ENCODE measurements at places on chromosomes 4 and X.

GRCh38 chr4:44146516-44146915 is 302.1 kb downstream of the KCTD8 start:
- no peak for DNase-seq

GRCh38 chrX:68163441-68163840 is 269.9 kb downstream of the OPHN1 start:
- DNase-seq, result peak; percentile 10

DNA sequence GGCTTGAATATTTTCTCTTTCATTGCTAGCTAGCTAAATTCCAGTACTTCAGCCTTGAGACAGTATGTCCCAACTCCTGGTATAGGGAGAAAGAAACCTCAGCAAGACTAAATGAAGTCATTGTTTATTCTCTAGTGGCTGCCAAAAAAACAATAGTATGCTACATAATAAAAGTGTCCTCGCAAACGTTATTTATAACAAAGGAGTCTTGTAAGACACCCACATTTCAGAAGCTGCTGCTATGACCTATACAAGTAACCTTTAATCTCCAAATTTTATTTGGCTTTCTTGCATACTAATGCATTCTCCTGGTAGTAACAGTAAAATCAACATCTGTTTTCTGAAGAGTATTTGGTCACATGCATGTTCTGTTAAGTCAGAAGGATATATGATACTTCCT is 28.8 kb downstream of the NEK1 start:
- DNase-seq, result no peak

DNA sequence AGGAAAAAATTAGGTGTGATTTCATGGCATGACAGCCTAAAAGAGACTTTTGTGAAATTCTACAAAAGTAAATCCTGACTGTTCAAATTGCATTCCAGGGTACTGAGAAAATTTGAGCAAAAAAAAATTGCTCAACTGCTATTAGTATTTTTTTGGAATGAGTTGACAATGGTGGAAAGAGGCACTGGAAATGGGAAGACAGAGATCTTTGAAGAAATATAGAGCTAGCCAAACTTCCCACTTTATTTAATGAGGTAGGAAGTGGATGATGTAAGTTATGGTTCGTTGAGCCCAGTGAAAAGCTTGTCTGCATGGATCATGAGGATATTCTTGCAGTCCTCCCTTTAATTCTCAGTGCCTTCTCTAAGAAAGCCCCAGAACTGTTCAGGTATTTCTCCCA is 183.8 kb downstream of the PTTG2 start:
- no peak for DNase-seq

DNA sequence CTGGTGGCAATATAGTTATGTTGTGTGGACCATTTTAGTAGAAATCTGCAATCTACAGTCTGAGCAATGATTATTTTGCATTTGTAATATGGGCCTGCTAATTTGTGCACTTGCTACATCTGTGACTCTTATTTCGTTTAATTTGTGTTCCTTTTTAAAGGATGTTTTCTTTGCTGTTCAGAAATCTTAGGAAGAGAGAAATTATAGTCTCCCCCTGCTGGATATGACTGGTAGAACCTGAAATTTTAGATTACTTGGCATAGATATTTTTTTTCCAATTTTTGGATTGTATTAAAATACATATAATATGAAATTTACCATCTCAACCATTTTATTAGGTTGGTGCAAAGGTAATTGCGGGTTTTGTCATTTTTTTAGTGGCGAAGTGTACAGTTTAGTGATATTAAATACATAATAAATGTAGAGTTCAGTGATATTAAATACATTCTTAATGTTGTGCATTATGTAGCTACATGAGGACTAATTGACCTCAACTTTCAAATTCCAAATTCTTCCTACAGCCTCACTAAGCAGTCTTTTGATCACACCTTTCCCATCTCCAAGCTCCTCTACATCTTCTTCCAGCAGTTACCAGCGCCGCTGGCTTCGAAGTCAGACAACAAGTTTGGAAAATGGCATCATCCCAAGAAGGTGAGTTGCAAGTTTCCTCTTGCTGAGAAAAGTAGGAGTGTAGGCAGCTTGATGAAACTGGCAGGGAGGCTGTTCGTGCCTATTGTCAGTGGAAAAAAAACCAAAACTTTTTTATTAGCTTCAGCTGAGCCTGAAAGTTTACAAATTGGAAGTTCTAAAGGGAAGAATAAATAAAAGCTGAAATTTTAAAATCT is 82.2 kb downstream of the FNIP2 start:
- DNase-seq, result peak; percentile 28

DNA sequence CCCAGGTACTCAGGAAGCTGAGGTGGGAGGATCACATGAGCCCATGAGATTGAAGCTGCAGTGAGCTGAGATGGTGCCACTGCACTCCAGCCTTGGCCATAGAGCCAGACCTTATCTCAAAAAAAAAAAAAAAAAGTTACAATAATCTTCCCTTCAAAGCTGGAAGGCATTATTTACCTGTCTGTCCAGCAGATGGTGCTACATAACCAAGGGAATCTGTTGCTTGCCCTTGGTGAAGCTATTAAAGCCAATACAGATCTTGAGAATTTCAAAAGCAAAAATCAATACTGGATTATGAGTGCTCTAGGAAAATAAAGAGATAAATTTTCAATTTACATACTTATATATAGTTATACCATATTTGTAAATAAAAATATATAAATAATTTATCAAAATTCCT is 25.9 kb downstream of the PKD2 start:
- DNase-seq, result peak; percentile 54

DNA sequence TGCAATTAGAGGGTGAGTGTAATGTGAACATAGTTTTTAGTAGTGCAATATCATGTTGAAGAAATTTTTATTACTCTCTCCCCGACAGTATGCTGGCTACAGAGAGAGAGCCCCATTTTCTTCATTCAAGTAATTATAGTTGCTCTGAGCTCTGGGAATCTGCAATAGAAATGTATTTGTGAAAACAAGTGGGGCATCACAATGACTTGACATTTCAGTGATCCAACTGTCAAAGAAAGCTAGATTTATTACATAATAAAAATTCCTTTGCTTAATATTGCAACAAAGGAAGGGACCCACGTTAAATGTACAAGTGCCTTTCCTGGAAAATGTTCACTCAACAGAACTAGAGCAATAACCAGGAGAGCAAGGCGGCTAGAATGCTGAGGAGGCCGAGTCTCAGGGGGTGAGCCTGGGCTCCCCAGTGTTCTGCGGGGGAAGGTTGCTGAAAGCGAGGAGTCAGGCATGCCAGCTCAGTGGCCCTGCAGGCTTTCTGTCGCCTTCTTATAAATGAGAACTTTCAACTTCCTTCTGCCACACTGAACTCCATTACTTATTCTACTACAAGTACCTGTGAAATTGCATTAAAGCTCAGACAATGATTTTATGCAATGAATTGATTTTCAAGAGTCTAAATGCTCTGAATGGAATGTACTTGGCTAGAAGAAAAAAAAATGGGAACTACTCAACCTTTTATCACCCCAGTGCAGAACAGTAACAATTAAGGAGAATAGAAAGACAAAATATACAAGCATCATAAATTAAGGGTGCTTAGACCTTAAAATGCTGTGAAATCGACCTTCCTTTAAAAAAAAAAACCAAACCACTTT is 476.4 kb downstream of the AFF2 start:
- no peak for DNase-seq

- no peak for DNase-seq
Observed at GRCh38 chr4:177964693-177965168, 522.5 kb upstream of the AGA start.

DNA sequence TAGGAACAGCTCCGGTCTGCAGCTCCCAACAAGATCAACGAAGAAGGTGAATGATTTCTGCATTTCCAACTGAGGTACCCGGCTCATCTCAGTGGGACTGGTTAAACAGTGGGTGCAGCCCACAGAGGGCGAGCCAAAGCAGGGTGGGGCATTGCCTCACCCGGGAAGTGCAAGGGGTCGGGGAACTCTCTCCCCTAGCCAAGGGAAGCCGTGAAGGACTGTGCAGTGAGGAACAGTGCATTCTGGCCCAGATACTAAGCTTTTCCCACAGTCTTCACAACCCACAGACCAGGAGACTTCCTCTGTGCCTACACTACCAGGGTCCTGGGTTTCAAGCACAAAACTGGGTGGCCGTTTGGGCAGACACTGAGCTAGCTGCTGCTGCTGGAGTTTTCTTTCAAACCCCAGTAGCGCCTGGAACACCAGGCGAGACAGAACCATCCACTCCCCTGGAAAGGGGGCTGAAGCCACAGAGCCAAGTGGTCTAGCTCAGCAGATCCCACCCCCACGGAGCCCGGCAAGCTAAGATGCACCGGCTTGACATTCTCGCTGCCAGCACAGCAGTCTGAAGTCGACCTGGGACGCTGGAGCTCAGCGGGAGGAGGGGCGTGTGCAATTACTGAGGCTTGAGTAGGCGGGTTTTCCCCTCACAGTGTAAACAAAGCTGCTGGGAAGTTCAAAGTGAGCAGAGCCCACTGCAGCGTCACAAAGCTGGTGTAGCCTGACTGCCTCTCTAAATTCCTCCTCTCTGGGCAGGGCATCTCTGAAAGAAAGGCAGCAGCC is 84.6 kb downstream of the THOC2 start:
- DNase-seq, result no peak

- peak; percentile 84 for DNase-seq
Observed at GRCh38 chr4:7103031-7103606, 35.3 kb upstream of the GRPEL1 start.

DNA sequence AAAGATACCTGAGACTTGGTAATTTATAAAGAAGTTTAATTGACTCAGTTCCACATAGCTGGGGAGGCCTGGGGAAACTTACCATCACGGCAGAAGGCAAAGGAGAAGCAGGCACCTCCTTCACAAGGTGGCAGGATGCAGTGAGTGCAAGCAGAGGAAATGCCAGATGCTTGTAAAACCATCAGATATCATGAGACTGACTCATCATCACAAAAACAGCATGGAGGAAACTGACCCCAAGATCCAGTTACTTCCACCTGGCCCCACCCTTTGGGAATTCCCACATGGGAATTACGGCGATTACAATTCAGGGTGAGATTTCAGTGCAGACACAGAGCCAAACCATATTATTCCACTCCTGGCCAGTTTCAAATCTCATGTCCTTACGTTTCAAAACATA is 514.7 kb upstream of the SPANXN1 start:
- DNase-seq, result no peak

DNA sequence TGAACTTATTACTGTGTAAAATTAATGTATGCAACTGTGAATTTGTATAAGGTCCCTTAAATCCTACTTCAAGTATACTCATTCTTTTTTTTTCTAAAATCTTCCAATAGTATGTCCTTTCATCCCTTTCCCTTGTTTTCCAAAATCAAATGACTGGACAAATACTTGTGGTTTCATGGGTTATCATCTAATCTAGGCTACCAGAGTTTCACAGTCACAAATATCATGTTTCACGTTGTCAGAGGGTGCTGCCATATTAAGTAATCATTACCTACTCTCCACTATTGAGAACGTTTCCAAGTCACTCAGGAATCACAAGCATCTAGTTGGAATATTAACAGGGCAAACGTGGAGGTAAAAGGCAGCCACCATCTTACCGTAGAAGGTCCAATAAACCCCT is 1235.0 kb upstream of the TENM3 start:
- DNase-seq, result no peak

DNA sequence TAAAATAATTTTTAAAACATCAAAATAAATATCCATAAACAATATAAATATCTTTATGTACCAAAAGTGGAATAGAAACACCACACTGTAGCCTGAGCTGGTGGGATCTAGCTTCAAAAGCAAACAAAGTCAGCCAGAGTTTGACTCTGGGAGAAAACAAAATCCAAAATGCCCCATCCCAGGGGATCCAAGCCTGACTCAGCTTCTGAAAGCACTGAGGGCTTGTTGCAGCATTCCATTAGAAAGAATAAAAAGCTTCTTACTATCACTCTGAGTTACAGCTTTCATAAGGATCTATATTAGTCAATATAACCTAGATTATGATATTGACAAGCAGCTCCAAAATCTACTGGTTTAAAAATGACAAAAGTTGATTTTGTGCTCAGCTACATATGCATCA is 149.7 kb upstream of the ANKRD50 start:
- DNase-seq, result no peak

DNA sequence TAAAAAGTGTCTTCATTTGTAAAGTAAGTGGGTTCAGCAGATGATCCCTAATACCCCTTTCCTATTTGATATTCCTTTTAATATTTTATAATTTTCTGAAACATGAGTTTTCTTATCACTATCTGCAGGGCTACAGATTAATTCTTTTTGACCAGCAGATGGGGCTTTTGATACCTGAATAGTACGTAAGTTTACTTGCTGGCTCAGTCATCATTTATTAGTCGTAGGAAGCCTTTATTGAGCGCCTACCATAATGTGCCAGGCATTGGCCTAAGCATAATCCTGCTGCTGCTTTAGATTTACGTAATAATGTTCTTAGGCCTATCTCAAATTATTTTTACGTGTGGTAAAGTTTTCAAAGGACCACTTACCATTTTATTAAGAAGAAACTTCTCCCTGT is 33.1 kb downstream of the OSTC start:
- DNase-seq, result no peak

DNA sequence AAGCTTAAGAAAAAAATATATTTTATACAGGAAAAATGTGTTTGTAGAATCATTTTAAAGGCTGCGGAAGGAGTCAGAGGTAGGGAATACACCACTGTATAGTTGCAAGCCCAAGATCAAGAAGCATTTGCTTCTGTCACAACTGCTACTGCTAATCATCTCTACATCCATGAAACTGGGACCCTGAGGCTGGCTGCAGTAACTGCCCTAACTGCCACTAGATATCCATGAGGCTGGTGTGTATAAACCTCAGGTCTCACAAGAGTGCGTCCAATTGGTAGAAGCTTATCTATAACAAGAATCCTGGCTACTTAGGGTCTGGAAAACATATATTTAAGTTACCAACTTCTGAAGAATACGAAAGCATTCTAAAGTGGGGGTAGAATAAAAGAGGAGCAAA is 69.1 kb downstream of the RXFP1 start:
- no peak for DNase-seq

- DNase-seq, result no peak
Observed at GRCh38 chr4:67894659-67895058, 10.9 kb upstream of the TMPRSS11D start.

- DNase-seq, result no peak
Observed at GRCh38 chr4:74624351-74625151, 169.8 kb downstream of the BTC start.

- DNase-seq, result no peak
Observed at GRCh38 chr4:61522312-61522711, 322.2 kb downstream of the ADGRL3 start.

DNA sequence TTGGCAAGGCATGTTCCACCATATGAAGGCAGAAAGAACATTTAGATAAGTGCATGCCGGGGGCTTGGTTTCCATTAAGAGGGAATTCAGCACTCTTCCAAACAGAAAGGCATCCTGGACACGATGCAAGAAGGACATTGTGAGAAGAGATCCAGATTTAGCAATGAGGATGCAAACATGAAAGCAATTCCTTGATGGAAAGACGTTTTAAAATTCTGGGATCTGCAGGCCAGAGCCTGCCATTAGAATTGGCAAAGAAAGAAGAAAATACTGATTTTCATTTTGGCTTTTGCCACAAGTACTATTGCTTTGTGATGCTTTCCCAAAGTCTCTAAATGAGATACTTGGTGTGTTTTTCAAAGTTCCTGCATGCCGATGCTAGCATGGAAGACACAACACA is 367.6 kb downstream of the PPP3CA start:
- DNase-seq, result no peak

Measured in activated CD4-positive, alpha-beta T cell treated with anti-CD3 and anti-CD28 coated beads, Interleukin-2, Interleukin-4, amounts not matched to agents 100 ng/mL and 50 ng/mL, durations not matched to agents 16 hours and 8 hours (primary cell).